ENCODE measurements at places on chromosomes 11 and 22.

DNA sequence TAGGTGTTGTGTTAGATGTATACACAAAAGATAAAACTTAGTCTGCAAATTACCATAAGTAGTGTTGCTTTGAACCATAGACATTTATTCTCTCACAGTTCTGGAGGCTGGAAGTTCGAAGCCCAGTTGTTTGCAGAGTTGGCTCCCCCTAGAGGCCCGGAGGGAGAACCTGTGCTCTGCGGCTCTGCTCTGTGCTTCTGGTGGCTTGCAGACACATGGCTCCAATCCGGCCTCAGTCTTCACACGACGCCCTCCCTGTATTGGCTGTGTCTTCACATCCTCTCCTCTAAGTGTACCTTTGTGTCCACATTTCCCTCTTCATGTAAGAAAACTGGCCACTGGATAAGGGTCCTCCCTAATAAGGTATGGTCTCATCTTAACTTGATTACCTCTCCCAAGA lies 128.4 kb downstream of the OPCML start:
- no peak for DNase-seq

GRCh38 chr22:43488937-43489336 lies 77.1 kb downstream of the MPPED1 start:
- DNase-seq = no peak

GRCh38 chr11:101369835-101370234 lies 214.0 kb downstream of the TRPC6 start:
- DNase-seq = no peak

- no peak for DNase-seq
Observed at GRCh38 chr11:120792306-120792705, 231.6 kb upstream of the TBCEL start.

DNA sequence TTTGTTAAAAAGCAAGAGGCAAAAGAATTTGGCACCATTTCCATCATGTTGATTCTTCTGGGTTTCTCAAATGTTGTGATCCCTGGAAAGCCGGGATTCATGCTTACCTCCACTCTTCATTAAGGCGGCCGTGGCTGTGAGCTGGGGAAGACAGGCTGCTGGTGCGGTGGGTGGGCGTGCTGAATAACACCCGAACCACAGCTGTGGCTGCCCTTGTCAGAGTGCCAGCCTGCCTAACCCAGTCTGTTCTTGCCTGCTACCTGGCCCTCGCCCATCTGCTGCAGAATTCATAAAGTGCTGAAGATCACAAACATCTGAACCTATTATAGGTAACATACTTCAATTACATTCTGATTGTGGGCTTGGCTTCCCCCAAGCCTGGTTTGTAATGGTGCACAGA lies 95.8 kb upstream of the RCN1 start:
- no peak for DNase-seq

DNA sequence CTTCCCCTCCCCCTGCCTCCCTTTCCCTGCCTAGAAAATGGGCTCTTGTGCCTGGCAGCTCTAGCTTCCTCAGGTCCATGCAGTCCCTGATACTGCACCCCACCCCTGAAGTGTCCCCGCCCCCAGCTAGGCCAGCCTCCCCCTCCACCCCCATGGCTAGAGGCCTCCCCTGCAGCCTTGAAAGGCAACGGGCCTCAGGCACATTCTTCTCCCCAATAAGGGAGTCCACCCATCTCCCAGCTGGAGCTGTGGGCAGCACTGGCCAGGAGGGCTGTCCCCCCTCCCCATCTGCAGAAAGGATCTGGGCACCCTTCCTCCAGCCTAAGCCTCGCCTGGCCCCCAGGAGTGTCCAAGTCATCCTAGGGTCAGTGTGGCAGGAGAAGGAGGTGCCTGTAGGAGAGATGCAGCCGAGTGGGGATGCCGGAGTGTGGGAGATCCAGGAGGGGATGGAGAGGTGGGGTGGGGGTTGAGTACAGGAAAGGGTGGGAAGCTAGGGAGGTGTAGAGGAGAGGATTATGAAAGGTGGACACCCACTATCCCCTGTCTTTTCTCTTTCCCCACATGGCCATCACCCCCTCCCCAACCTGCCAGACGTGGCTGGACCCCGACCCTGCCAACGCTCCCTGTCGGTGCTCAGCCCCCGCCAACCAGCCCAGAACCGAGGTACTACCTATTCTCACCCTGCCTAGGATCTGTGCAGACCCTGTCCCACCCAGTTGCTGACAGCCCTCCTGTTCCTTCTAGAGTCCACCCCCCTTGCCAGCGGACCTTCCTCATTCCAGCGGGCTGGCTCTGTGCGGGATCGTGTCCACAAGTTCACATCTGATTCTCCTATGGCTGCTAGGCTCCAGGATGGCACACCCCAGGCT lies 9.3 kb downstream of the SMTN start:
- DNase-seq = no peak

DNA sequence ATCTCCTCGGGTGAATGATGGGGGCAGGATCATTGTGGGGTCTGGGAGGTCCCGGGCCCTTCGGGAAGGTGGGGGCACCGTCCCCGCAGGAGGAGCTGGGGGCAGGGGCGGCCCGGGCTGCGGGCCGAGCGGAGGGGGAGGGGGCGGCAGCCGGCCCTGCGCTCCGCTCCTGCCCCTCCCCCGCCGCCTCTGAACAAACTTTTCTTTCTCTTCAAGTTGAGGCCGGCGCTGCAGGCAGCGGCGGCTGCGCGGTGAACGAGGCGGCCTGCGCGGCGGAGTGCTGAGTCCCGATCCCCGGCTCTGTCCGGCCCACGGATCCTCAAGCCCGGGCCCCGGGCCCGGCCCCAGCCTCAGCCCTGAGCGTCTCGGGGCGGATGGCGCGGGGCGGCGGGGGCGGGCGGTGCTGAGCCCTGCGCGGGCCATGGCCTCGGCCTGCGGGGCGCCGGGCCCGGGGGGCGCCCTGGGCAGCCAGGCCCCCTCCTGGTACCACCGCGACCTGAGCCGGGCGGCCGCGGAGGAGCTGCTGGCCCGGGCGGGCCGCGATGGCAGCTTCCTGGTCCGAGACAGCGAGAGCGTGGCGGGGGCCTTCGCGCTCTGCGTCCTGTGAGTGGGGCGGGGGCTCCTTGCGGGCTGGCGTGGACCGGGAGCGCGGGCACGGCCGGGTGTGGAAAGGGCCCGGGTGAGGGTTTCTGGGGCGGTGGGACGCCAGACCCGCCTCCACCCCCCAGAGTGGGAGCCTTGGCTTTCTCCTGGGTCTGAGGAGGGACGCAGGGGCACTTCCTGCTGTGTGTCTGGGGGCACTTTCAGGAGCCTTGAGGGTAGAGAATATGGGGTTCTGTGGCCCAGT lies at the start of gene INPPL1:
Gene INPPL1, plus strand, starts transcription at position 204 of the 847 bp plus-strand sequence. Its CDS starts 218 bp downstream, at position 422.
- peak; percentile 85 for DNase-seq
